ENCODE measurements at places on chromosomes 6 and 20.

DNA sequence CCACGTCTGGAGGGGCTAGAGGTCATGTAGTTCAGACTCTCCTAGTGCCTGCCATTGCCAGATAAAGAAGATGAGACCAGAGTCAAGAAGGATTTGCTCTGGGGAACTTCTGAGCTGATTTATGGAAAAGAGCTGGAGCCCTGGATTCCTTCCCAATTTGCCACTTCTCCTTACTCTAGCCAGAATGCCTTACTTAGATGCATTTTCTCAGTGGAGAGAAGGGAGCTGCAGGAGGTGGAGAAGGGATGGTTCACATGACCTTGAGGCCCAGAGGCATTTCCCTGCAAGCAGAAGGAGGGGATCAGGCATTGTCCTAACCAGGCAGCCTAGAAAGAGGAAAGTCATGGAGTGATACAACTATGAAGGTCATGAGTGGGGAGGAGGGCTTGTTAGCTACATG, 122.2 kb downstream of the UNC5CL start:
- no peak for DNase-seq

GRCh38 chr6:41061196-41061726, 8.3 kb downstream of the APOBEC2 start:
- no peak for DNase-seq

- DNase-seq, result no peak
Measured at GRCh38 chr6:98590136-98590681, 244.2 kb upstream of the POU3F2 start.

DNA sequence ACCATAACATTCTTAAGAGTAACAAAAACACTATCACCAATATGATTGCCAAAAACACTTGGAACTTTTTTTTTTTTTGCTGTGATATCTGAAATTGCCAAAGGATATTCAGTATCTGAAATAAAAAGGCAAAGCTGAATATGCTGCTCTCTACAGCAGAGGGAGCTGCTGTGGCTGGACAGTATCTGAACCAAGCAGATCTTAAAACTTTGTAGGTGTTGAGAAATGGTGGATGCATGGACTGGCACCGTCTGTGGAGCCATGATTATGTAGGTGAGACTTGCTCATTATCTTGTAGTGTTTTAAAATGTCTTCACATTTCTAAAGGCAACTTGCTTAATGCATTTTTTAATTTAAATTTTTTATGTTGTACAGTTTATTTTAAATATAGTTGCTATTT, 9.2 kb downstream of the PDCD2 start:
- no peak for DNase-seq

DNA sequence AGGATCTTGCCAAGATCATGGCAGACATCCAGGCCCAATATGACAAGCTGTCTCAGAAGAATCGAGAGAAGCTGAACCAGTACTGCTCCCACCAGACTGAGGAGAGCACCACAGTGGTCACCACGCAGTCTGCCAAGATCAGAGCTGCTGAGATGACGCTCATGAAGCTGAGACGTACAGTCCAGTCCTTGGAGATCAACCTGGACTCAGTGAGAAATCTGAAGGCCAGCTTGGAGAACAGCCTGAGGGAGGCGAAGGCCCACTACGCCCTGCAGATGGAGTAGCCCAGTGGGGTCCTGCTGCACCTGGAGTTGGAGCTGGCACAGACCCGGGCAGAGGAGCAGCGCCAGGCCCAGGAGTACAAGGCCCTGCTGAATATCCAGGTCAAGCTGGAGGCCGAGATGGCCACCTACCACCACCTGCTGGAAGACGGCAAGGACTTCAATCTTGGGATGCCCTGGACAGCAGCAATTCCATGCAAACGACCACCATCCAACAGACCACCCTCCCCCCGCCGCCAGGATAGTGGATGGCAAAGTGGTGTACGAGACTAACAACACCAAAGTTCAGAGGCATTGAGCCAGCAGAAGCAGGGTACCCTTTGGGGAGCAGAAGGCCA, 44.7 kb upstream of the GRM4 start:
- DNase-seq, result no peak

- no peak for DNase-seq
Measured at GRCh38 chr20:17627101-17627955, 54.7 kb downstream of the RRBP1 start.

All from CD4-positive, alpha-beta T cell treated with Interleukin-2 at 100 ng/mL for 4 hours (primary cell).